ENCODE measurements at places on chromosomes 12 and 14.

- DNase-seq = no peak
These were observed 49.5 kb downstream of the RBMS2 start for GRCh38 chr12:56571121-56571520.

DNA sequence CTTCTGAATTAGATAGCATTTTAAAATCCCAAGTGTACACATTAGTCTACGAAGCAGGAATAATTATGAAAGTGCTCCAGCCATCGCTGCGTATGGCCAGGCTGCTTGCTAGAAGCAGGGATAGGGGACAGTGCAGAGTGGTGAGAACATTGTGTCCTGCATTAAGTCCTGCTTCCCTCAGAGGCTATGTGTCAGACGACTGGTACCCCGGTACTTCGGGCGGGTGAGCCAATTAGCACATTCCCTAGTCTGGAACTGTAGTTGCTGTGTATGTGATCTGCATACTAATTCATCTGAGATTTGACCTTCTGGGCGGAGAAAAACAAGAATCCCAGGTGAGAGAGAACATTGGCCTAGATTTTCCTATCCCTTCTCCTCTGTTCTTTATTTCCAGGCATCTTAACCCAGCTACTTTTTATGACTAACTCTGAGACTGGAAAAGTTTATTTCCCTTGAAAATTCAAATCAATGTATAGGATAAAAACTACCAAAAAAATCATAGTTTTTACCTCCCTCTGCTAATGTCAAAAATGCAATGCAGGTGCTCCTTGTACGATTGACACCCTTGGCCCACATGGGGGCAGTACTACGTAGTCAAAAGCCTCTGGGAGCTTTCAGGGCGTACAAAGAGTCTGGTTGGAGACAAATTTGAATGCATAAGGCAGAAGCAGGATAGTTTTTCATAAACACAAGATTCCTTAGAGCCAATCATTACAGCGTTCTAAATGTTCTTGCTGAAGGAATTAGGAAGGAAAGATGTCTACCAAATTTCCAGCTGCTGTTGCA is 764.3 kb downstream of the NOVA1 start:
- DNase-seq = no peak

GRCh38 chr14:34098045-34098984 is 147.4 kb upstream of the EGLN3 start:
- peak; percentile 17 for DNase-seq

DNA sequence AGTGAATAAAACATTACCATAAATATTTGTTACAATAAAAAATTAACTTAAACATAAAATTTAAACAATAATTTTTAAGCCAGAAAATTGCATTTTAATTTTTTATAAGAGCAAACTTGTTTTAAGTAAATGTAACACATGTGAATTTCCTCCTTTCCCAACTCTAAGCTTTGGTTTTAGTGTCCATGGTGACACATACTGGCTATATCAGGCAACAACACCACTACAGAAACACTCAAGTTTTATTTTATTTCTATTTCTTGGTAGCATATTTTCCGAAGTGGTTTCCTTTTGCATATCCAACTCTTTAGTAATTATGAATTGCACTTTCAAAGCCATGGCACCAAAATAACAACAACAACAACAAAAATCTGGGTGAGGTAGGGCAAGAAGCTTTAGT is 2.2 kb downstream of the NELL2 start:
- DNase-seq = no peak

GRCh38 chr12:116542345-116542956 is 16.7 kb upstream of the MAP1LC3B2 start:
- DNase-seq = no peak

- DNase-seq = no peak
These were observed 36.8 kb downstream of the GOLGA5 start for GRCh38 chr14:92830902-92831301.

DNA sequence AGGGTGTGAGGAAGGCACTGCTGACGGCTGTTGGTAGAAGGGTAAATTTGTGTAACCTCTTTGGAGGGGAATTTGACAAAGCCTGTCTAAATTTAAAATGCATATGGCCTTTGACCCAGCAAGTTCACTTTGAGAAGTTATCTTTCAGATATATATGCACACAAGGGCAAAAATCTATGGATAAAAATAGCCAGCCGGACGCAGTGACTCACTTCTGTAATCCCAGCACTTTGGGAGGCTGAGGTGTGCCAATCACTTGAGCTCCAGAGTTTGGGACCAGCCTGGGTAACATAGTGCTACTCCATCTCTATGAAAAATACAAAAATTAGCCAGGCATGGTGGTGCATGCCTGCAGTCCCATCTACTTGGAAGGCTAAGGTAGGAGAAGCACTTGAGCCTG is 13.4 kb downstream of the UBC start:
- DNase-seq = no peak

- no peak for DNase-seq
These were observed 519 bp downstream of the MORN3 start for GRCh38 chr12:121668750-121669520.

GRCh38 chr12:4763549-4763948 is 43.3 kb downstream of the GALNT8 start:
- no peak for DNase-seq

DNA sequence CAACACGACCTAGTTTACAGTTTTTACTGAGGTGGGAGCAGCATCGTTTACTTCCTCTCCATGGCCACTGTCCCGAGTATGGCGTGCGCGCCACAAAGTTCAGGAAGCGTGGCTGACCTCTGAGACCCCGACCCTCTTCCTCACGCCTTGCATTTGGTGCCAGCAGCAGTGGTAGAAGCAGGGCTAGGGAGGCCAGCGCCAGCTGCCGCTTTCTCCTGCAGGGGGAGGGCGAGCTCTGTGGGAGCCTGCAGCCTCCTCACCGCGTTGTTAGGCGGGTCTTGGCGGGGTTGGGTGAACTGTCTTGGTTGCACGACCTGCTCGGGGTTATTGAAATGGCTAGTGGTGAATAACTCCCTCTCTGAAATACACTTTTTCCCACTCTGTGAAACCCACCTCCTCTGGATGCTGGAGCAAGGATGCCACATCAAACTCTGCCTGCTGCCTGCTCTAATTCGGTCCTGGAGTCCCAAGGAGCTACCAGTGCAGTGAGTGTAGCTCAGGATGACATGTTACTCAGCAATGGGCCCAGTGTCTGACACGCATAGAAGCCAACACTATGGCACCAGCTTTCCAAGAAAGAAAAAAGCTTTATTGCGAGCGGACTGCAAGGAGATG is 22.3 kb upstream of the TDRD9 start:
- DNase-seq = no peak

- DNase-seq = no peak
These were observed 87.6 kb upstream of the GRIN2B start for GRCh38 chr12:14068961-14069360.

GRCh38 chr12:100913872-100914592 is 119.5 kb downstream of the ANO4 start:
- no peak for DNase-seq

DNA sequence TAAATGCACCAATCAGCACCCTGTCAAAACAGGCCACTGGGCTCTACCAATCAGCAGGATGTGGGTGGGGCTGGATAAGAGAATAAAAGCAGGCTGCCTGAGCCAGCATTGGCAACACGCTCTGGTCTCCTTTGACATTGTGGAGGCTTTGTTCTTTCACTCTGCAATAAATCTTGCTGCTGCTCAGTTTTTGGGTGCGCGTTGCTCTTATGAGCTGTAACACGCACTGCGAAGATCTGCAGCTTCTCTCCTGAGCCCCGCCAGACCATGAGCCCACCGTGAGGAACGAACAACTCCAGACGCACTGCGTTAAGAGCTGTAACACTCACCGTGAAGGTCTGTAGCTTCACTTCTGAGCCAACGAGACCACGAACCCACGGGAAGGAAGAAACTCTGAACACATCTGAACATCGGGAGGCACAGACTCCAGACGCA is 8.4 kb upstream of the PIANP start:
- DNase-seq = no peak

- no peak for DNase-seq
These were observed 1058.9 kb downstream of the GALC start for GRCh38 chr14:86933958-86934595.

DNA sequence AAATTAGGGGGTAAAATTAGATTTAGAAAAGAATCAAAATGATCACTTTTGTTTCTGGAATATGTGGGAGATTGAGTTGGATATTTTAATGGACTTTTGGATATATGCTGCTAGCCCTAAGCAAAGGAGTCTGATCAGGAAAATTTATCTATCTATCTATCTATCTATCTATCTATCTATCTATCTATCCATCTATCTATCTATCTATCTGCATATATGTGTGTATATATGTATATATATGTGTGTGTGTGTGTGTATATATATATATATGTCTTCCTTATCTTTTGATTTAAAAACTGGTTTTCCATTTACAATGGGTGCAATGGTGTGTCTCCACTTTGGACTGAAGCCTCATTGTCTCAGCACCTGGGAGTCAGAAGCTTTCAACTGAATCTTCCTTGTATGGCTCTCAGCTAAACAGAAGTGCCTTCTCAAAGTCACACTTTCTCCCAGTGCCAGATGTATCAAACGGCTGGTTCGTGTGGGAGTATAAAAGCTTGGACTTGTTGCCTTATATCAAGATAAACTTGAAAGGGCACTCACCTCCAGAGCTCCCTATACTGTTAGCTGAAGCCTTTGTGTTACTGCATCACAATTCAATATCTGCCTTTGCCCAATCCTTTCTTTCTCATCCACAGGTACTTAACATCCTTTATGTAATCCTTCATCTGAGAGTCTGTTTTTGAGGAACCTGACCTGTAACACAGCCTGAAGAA is 31.6 kb upstream of the CD69 start:
- DNase-seq = no peak

DNA sequence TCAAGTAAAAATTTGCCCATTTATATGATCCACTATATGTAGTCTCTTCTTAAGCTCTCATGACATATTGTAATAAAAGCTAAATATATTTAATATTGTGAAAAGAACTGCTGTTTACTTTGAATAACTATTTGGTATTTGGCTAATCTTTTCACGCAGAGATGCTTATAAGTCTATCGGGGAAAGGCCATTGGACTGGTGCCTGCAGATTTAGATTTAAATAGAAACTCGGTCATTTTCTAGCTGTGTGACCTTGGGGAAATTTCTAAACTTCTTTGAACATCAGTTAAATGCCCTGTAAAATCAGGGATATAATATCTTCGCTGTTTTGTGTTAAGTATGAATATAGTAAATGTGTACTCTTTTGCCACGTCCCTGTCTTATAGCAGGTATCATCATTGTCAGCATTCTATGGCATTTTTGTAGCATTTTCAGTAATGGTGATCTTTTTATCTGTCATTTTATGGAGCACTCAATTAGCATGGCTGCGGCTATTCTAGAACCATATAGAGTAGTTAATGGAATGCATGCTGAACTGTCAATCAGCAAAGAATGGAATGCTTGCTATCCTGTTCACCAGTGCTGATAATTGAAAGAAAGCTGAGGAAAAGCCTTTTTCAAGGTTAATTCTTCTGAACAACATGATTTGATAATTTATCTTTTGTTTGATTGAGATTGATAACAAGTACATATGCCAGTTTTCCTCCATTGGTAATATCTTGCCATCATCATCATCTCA is 181.2 kb downstream of the TMTC2 start:
- DNase-seq = no peak

DNA sequence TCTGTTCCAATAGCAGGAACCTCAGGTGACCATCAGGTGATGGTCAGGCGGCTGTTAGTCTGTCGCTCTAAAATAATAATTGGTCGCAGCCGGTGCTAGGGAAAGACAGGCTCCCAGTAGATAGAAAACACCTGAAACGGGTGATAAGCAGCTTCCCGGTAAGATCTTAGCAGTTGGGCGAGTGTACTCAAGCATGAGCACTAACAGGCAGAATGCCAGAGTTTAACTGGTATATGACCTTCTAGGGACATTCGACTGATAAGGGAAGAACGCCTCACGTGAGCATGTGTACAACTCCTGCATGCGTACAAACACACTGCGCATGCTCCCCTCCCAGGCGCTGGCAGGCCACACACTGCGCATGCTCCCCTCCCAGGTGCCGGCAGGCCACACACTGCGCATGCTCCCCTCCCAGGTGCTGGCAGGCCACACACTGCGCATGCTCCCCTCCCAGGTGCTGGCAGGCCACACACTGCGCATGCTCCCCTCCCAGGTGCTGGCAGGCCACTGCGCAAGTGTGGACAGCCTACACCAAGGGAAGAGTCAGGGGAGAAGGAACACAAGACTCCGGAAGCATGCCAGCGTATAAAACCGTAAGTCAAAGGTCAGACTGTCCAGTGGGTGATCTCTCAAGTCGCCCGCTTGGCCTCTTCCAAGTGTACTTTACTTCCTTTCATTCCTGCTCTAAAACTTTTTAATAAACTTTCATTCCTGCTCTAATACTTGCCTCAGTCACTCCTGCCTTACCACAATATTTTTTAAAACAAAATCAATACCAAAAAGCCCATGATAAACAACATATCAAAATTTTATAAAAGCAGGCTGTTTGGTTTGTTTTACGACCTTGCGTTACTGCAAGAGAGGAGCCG is 24.5 kb downstream of the GPRC5D start:
- DNase-seq = no peak

- no peak for DNase-seq
These were observed 30.6 kb downstream of the RIN3 start for GRCh38 chr14:92544051-92544720.

Measured in amygdala (tissue), 56 donors.